Activated CD4-positive, alpha-beta T cell treated with anti-CD3 and anti-CD28 coated beads, Interleukin-2, amount 50 U/mL, for 4 hours (primary cell): ENCODE measurements at places on chromosomes 2 and 18.

GRCh38 chr2:236661061-236661761, 91.6 kb downstream of the ACKR3 start:
- DNase-seq, result no peak

DNA sequence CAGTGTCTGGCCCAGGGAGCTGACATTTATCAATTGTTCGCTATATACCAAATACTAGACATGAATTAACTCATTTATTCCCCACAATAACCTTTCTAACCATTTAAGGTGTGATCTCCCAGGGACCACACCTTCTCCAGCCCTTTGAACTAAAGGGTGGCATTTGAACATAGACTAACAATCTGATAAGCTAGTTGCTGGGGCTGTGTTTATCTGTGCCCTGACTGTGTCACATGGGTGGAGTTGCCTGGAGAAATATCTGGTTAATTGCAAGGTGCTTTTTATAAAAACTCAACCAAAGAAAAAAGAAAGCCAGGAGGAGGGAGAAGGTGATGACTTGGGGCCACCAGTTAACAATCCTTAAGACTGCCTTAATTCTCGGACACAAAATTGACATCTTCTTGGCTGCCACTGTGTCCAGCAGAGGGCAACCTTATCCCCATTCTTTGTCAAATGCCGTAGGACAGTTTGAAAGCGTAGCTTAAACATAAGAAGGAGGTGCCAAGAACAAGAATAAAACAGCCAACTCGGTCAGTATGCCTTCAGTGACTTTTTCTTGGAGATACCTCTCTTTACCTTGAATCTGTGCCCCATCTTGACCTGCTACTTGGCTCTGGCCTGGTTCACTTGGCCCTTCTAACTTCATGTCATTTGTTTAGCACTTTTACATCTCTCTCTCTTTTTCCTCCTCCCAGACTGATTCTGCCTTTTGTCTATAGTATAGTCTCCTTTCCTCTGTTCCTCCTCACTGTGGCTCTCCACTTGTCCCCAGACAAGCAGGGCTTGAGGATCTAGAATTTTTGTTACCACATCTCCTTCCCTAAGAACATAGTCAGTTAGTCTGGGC, 183.4 kb downstream of the MYO3B start:
- peak; percentile 39 for DNase-seq

DNA sequence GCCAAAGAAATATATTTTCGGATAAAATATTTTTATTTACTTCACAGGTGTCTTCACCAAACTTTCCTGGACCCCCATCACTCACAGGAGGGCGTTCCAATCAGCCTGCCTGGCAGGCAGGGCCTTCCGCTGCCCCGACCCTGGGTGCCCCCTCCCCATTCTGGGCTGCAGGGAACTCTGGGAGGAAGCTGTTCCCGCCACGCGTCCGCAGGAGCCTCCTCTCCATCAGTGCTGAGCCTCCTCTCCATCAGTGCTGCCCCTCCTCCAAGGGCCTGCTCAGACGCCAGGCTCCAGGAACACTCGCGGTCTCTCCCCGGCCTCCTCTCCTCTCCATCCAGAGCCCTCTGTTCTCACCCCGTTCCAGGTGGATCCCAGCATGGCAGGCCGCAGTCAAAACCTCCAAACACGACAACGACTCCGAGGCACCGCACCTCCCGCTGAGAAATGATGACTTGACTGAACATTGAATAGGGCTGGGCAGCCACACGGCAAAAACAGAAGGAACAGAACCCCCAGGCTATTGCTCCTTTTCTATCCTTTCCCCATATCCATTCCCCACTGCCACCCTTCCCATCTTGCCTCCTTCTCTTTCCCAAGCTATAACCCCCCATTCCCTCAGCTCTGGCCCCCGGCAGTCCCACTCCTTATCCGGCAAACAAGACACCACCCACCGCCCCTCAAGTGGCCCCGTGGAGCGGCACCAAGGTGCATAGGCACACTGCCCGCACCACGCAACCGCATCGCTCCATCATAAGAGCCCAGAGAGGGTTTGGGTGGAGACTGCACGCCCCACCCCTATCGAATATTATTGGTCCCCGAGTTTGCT, 268.6 kb upstream of the RAB6C start:
- no peak for DNase-seq

DNA sequence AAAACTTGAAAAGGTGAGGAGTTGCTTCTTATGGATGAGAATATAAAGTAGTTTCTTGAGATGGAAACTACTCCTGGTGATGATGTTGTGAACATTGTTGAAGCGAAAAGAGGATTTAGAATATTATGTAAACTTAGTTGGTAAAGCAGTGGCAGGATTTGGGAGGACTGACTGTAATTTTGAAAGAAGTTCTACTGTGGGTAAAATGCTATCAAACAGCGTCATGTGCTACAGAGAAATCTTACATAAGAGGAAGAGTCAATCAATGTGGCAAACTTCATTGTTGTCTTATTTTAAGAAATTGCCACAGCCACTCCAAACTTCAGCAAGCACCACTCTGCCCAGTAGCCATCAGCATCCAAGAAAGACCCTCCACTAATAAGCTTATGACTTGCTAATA, 112.9 kb upstream of the ZEB2 start:
- DNase-seq, result no peak
